ENCODE measurements at places on chromosomes 3 and 15.

DNA sequence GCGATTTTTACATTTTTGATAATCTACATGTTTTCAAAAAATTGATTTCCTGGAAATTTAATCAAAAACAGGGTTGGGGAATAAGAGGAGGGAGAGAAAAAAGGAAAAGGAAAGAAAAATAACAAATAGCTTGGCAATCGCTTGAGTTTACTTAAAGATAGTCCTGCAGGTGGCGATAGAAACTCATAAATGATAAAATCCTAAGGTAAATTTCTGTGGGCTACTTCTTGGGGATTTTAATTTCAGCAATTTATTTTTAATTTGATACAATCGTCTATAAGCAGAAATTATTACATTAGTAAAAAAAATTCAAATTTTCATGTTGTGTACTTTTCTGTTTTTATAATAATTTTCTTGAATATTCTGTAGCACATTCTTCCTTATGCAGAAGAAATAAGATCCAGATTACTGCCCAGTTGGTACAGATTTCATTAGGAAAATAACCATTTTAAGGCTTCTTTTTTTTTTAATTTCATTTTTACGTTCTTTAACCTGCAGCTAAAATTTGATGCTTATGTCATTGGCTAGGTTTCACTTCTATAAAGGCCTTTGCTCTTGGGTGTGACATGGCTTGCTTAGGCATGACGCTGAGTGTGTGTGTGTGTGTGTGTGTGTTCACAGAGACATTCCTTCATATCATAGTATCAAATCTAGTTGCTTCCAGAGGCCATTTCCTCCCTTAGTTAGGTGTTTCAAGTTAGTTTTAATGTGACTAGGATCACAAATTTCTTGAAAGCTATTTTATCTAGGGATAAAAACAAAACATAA lies 181.8 kb downstream of the MCTP2 start:
- no peak for DNase-seq

- DNase-seq: no peak
These were observed 77.4 kb downstream of the RBPMS2 start for GRCh38 chr15:64697911-64698369.

- DNase-seq: no peak
These were observed 3.2 kb downstream of the UBE3A start for GRCh38 chr15:25435474-25436243.

- DNase-seq: no peak
These were observed at the start of gene SST for GRCh38 chr3:187669675-187670504. TSS of gene SST (minus strand) at chr3:187670394. CDS start at chr3:187670291, 103 bp downstream.

GRCh38 chr3:24139463-24140412 lies 194.7 kb downstream of the NR1D2 start:
- DNase-seq: no peak

- DNase-seq: no peak
These were observed 3.4 kb upstream of the TAFA4 start for GRCh38 chr3:68935778-68936177.

DNA sequence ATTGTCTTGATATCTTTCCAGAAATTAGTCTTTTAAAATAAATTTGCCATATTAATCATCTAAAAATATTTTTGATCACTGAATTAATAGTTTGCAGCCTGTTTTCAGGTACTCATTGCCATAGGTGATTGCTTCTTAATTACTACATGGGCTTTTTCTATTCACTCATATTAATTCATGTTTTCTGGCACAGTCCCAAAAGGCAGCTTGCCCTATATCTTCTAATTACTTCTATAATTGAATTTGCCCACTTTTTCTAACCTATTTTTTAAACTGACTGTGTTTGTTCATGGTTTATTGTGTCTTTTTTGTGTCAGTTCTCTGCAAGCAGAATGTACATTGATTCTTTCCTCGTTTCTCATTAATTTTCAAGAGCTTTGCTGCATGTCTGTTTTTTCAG lies 85.7 kb upstream of the SOX2 start:
- no peak for DNase-seq

DNA sequence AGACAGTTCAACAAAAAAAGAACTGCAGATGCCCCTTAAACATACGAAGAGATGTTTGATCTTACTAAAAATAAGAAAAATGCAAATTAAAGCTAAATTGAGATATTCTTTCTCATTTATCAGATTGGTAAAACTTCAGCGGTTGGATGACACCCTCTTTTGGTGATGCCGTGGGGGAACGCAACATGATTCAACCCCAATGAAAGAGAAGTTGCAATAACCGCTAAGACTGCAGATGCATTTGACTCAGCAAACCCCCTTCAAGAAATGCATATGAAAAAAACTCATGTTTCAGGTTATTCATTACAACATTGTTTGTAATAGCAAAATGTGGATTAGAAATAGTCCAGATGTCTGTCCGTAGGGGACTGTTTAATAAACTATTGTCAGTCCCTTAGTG lies 3.6 kb downstream of the KLHL6 start:
- DNase-seq: no peak

DNA sequence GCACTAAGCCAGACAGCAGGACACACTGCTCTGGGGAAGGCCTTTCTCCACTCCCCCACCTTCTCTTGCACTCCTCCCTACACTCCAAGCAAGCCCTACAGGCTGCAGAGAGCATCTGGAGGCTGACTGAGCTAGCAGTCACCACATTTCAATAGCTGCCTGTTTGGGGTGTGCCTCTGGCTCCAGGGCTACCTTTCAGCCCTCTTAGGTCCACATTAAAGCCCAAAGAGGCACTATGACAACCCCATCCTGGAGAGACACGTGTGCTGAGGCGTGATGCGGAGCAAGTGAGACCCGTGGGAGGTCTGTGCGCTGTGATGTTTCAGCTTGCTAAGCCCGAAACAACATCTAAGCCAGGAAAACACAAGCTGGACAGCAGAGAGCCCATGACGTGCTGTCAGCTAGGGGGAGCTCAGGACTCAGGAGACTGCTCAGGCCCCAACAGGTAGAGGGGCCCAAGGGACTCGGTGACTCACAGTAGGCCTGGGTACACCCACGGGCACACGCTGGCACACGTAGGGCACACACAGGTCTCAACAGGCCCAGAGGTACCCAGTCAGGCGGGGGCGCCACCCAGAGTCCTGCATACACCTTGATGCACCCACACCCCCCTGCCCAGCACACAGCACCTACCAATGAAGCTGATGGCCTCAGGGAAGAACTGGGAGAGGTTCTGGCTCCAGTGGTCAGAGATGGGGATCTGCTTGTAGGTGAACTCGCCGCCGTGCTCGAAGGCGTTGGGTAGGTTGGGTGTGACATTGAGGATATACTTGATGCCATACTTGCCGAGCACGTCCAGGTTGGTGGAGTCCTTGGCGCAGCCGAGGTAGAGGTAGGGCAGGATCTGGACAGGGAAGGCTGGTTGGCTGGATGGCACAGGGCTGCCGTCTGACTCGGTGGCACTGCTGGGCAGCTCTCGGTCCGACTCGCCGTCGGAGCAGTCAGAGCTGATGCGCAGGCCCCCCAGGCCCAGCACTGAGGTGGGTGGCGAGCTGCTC lies 2.8 kb downstream of the DUSP7 start:
- peak; percentile 45 for DNase-seq

GRCh38 chr3:38120693-38121450 lies 16.1 kb downstream of the ACAA1 start:
- DNase-seq: no peak

DNA sequence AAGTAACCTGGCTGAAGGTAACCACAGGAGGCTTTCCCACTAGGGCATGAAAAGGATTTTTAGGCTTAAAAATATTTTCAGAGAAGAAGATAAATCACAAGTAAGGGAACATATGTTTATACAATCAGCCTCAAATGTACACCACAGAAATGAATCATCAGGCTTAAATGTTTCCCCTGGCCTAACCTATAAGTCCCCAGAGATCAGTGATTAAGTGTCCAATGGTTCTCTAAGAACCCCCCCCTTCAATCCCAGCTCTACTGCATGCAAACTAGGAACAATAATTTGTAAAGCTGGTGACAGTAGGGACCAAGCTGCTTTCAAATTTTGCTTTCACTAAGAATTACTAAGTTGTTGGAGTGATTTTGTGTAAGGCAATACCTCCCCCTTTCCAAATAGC lies 431.6 kb upstream of the LMCD1 start:
- DNase-seq: no peak

GRCh38 chr3:107521469-107522059 lies 1.2 kb upstream of the BBX start:
- DNase-seq: no peak

GRCh38 chr15:82870727-82871320 lies 61.4 kb downstream of the WHAMM start:
- no peak for DNase-seq

DNA sequence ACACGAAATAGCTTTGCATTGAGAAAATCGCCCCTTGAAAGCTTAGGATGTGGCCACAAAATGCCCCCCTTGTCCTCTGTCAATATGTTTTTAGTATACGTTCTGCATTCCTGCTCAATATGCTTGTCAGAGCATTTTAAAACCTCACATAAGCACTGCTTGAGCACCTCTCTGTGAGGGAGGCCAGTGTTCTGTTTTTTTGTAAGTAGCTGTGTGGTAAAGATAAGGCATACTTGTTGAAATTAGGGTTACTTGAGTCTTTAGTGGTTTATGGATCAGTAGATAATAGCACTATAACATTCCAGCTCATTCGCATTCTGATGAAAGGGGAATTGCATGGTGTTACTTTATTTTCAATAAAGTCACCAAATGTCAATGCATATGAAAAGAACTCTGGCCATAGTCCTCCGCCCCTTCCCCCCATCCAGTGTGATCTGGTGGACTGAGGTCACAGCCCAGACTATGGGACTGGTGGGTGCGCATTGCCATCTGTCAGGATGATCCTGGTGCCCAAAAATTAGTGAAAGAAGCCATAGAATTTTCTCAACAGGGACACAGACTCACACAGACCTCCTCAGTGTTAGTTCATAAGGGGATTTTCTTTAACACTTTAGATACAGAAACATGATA lies 33.1 kb downstream of the IL1RAP start:
- DNase-seq: no peak

DNA sequence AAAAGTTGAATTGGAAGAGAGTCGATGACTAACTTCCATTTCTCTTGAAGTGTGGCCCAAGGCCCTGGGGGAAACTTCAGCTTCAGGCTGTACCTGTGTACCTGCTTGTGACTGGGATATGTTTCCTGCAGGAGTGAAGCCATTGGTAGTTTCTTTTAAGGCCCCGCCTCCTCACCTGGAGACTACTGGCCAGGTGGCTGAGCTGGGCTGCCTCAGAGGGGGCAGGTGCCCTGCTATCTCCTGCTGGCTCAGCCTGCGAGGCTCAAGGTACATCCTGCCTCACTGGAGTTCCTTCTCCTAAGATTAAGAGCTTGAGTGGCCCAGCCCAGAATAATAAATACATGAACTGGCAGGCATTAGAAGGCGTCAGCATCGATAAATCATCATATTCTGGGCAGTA lies 121.6 kb upstream of the ROPN1 start:
- no peak for DNase-seq

DNA sequence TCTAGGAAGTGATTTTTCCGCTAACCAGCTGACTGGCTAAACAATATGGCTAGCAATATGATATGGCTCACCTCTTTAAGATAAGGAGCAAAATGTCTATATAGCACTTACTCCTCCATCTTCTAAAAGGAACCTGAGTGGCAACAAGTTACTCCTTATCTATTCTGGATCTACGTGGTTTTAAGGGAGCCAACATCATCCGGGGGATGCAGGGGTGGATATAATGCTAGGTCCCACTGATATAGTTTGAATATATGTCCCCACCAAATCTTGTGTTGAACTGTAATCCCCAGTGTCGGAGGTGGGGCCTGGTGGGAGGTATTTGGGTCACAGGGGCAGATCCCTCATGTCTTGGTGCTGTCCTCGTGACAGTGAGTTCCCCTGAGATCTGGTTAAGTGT lies 500.7 kb downstream of the FOXP1 start:
- no peak for DNase-seq

- DNase-seq: no peak
These were observed 23.3 kb upstream of the GABRR3 start for GRCh38 chr3:98058244-98058960.

- DNase-seq: no peak
These were observed 3.1 kb upstream of the LARP6 start for GRCh38 chr15:70856884-70857561.

- DNase-seq: no peak
These were observed 16.9 kb upstream of the RYR3 start for GRCh38 chr15:33293713-33294334.

- no peak for DNase-seq
These were observed 54.9 kb upstream of the LRRFIP2 start for GRCh38 chr3:37229291-37229690.

GRCh38 chr3:71395470-71395869 lies 188.1 kb downstream of the FOXP1 start:
- DNase-seq: no peak

DNA sequence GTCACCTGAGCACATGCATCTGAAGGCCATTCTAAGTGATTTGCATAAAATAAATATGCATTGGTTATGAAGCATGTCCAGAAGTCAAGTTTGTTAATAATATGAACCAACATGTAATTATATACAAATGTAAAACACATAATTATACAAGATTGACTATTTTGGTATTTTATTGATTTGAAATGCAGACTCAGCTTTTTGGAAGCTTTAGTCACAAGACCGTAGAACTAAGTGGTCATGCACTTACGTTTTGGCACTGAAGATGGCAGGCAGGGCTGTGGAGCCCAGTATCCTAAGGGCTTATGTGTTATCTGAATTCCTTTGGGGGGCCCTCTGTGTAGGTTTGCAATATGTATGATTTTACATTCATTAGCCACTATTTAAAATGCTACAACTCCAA lies 5.0 kb downstream of the CHRNA7 start:
- no peak for DNase-seq

DNA sequence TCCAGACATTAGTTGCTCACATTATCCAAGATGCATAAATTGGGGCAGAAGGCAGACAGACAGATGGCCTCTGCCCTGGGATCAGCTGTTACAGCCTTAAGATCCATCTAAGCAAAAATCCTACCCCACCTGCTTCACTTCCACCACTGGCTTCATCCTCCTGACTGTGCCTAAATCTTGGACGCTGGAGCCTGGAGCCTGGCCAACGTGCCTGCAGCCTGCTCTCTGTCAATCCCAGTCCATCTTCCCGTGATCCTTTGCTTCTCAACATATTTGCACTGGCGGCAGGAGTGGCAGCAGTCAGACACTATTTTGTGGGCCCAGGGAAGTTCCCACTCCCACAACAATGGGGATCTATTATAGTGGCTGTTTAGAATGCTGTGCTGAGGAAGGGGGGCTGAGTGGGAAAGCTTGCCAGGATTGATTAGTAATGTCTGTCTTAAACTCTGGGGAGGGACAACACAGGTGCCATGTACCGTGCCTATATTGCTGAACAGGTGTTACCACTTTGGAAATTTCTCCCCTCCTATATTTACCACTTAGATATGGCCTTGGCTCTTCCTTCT lies 121.2 kb downstream of the MEGF11 start:
- DNase-seq: no peak

GRCh38 chr3:71907996-71908395 lies 123.0 kb upstream of the PROK2 start:
- no peak for DNase-seq

GRCh38 chr3:195045481-195046210 lies 225.3 kb downstream of the XXYLT1 start:
- no peak for DNase-seq

DNA sequence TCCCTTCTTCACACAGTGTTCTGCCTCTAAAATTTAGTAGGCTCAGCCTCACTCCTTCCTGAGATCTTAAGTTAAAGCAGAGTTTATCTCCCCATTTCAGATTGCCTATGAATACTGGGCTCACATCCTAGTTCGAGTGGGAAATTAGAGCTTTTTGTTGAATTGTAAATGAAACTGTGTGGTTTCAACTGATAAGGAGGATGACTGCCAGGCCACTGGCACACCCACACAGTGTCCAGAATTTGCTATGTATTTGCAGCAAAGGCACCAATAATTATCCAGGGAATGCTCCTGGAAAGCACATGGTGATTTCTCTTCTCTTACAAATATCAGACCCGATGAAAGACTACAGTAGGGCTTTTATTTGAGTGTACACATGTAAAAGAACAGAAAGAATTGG lies 308.1 kb upstream of the COL8A1 start:
- no peak for DNase-seq

Measured in activated T-cell treated with anti-CD3 and anti-CD28 coated beads for 4 hours (primary cell).